ENCODE measurements at places on chromosomes 2 and 18.

- DNase-seq = no peak
These were observed 71.0 kb upstream of the DAPL1 start for GRCh38 chr2:158723921-158724802.

DNA sequence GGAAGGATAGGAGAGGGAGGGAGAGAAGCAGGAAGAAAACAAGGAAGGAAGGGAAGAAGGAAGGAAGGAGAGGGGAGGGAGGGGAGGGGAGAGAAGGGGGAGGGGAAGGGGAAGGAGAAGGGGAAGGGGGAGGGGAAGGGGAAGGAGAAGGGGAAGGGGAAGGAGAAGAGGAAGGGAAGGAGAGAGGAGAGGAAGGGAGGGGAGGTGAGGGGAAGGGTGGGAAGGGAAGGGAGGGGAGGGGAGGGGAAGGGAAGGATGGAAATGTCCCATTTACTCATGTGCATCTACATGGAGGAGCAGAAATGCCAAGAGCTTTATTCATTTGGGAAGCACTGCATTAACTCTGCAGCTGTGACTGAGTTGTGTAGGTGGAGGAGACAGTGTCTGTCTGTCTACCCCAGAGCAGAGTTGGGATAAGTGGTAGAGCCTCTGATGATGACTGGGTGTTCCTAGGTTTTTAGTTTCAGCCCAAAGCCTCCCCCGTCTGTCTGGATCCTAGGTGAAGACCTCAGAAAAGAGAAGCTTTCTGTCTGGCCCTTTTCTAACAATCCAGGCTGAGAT, 131.3 kb downstream of the COL6A3 start:
- no peak for DNase-seq

DNA sequence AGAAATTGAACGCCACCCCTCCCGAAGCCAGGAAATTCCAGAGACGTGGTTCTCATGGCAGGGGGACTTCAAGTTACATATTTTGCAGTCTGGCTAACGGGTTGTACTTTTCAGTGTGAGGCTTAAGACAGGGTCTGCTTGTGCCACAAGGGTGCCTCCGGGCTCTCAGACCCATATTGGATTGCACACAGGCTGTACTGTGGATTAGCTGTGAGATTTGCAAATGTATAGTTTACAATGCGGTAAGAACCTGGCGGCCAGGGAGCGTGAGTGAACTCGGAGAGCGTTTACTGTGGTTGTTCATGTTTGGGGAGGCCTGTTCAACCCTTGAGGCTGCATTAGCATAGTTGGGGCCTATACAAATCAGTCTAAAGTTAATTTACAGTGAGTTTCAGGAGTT, 143.9 kb upstream of the SIX2 start:
- DNase-seq = no peak

- no peak for DNase-seq
These were observed 154.2 kb downstream of the DCDC2C start for GRCh38 chr2:3857576-3857975.

GRCh38 chr2:151904807-151905206, 76.6 kb upstream of the ARL5A start:
- DNase-seq = no peak

DNA sequence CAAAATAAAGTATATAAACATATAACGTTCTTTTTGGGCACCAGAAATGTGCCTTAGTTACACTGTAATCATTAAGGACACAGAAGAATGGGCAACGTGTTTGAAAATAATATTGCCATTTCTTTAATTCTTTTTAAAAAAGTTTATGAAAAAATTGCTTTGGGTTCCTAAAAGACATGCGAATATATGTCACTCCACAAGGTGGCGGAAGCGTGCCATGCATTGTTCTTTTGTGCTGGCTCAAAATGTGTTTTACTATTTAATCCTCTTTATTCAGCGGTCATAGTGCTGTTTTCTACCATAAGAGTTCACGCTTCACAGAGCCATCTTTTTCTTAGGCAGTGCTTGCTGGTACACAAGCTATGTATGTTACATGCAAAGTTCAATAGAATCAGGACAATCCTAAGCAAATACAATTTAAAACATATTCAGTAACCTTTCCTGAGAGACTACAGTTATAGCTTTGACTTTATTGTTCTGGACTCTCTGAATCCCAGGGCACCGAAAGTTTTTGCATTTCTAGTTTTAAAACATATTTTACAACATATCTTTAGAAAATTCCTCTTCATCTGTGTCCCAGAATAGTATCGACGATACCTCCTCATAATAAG, 147.8 kb upstream of the ERBB4 start:
- peak; percentile 80 for DNase-seq

DNA sequence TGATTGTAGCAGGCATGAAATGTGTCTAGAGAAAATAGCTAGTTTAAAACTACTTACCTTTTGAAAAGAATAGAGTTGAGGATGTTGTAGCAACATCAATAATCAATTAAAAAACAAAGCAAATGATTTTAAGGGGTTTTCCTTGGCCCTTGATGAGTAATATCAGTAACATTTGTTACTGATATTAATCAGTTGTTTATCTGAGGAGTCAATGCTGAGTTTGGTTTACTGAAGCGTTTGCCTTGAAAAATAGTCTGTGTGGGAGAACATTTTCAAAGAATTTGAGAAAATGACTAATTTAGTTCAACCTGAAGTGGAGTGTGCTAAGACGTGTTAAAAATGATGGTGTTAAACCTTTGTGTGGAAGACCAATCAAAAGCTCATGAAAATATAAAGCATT, 9.3 kb downstream of the PTH2R start:
- DNase-seq = no peak

GRCh38 chr2:45121236-45121927, 112.1 kb upstream of the SIX2 start:
- DNase-seq = no peak

Data from activated CD8-positive, alpha-beta memory T cell treated with anti-CD3 and anti-CD28 coated beads for 24 hours (primary cell).